Activated CD4-positive, alpha-beta T cell treated with anti-CD3 and anti-CD28 coated beads, Interleukin-2, Interleukin-6, amounts not matched to agents 100 ng/mL and 50 ng/mL, durations not matched to agents 16 hours and 8 hours (primary cell): ENCODE measurements at places on chromosomes 2 and 18.

DNA sequence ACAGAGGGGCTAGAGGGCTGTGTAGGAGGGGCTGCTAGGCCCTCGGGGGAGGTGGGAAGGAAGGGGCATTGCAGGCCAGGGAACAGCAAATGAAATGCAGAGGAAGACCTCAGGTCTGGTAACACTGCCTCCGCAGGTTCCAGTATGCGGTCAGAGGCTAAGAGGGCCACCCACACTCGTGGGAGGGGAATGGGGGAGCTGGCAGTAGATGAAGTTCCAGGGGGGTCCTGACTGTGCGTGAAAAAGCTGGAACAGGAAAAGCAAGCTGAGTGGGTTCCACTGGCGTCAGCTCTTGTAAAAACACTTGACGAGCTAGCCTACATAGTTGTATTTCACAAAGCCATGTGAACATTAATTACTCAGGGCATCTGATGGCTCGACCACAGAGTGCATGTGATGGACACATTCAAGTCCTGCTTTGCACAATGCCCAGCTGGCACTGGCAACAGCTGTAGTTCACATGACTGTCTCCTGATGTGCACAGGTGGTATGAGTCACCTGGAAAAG, 29.0 kb upstream of the PTPN4 start:
- no peak for DNase-seq

- DNase-seq: peak; percentile 63
These were observed 209.9 kb downstream of the TFCP2L1 start for GRCh38 chr2:121075006-121075551.

- no peak for DNase-seq
These were observed 41.2 kb downstream of the RPL37A start for GRCh38 chr2:216539791-216540241.

- peak; percentile 47 for DNase-seq
These were observed 26.4 kb downstream of the ST3GAL5 start for GRCh38 chr2:85862426-85862825.

- no peak for DNase-seq
These were observed 43.6 kb downstream of the GPC1 start for GRCh38 chr2:240479111-240479501.

- no peak for DNase-seq
These were observed 67.0 kb downstream of the EIF5B start for GRCh38 chr2:99404039-99404796.

DNA sequence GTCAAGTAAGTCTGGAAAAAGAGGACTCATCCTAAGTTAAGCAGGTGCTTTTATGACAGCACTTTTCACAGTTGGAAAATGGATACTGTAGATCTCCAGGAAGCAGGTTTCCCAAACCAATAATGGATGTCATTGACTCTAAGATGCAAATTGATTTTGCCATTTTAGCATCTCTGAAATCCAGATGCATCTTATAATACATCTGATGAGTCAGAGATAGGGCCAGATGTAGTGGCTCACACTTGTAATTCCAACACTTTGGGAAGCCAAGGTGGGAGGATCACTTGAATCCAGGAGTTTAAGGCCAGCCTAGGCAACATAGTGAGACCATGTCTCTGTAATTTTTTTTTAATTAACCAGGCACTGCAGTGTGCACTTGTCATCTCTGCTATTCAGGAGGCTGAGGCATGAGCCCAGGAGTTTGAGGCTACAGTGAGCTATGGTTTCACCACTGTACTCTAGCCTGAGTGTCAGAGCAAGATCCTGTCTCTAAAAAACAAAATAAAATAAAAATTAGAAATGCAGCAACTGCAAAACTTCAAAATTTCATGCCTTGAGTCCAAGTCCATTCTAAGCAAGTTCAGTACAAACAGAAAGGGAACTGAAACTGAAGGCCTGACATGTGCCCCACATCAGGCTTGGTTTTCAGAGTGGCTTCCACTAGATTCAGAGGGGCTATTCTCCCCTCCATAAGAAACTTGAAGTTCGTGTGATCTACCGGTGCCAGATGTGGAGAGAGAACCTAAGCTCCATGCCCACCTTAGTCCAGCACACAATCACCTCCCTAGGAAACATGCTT, 267.8 kb upstream of the NCKAP5 start:
- DNase-seq: no peak

DNA sequence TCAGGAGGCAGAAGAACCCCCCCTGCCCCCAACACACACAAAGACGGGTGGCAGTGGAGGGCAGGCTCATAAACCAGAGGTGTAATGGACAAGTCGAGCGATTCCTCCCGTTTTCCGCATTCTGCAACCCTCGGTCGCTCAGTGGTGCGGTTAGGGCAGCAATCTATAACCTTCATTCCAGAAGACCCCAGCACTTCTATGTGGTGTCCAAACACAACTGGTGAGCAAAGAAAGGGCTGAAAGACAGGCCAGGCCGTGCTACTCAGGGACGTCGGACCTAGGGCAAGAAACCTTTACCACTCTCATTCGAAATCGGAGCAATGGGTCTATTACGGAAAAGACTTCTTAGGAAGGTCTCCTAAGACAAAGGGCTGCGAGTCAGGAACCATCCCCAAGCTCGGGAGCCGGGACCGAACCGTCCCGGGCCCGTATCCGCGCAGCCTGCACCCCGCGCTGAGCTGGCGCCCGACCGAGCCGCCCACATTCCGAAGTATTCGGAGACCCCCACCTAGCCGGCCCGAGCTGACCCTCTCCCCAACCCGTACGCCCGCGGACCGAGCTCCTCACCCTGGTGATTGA, 568 bp downstream of the ARL5A start:
- peak; percentile 30 for DNase-seq

GRCh38 chr2:207465894-207466293, 63.9 kb upstream of the CREB1 start:
- DNase-seq: no peak

DNA sequence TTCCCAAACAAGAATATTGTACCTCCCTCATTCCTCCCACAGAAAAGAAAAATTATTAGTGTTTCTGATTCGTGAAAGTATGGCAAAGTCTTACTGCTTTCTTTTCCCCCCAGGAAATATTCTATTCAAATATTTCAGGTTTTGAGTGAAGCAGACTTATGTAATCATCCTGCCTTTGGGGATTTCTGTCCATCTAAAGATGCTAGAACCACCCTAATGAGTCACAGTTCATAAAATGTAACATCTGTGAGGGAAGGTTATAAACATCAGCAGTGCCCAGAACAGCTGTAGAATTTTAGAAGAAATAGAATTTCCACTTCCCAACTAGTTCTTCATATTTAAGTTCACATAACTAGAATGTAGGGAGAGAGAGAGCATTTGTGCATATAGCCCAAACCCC, 39.0 kb downstream of the EEF1B2 start:
- no peak for DNase-seq

DNA sequence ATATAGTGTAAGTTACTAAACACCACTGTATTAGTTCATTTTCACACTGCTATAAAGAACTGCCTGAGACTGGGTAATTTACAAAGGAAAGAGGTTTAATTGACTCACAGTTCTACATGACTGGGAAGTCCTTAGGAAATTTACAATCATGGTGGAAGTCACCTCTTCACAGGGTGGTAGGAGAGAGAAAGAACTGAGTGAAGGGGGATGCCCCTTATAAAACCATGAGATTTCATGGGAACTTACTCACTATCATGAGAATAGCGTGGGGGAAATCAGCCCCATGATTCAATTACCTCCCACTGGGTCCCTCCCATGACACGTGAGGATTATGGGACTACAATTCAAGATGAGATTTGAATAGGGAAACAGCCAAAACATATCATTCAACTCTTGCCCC, 618.0 kb downstream of the NYAP2 start:
- no peak for DNase-seq

DNA sequence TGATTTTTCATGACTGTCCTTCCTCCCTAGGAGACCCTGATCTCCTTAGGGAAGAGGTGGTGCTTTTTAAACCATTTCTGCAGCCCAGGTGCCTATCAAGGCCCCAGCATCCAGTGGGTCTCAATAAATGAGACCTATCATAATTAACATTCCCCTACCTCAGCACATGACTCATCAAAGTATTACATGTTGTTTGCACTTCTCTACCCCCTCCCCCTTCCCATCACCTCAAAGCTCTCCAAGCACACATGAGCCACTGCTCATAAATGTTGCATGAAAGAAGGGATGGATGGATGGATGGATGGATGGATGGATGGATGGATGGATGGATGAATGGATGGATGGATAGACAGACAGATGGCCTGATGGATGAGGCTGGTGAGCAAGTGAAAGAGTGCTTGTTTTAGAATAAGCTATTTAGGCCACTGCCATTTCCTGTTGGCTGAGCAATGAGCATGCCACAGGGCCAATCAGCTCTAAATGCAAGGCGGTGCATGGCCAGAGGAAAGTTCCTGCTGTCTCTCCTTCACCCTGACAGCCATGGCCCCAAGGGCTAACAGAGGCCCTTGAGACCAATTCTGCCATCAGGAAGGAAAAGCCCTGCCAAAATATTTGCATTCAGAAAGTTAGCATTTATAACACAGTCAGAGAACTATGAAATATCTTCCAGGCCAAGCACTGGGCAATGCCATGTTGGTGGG, 20.9 kb upstream of the STEAP3 start:
- no peak for DNase-seq

DNA sequence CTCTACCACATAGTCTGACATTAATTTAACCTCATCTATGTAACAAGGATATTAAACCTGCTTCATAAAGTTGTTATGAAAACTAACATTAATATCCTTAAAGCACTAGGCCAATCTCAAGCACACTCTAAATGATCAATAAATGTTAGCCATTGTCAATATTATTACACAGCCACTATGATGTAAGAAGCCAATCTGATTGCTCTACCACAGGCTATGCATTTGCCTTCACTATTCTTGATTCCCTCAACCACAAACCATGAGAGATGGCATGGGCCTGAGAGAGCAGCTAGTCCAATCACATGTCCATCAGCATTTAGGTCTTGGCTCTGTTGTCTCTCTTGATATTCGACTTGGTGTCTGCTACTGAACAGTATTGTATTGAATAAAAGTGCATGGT, 4.2 kb downstream of the SLC25A12 start:
- no peak for DNase-seq

DNA sequence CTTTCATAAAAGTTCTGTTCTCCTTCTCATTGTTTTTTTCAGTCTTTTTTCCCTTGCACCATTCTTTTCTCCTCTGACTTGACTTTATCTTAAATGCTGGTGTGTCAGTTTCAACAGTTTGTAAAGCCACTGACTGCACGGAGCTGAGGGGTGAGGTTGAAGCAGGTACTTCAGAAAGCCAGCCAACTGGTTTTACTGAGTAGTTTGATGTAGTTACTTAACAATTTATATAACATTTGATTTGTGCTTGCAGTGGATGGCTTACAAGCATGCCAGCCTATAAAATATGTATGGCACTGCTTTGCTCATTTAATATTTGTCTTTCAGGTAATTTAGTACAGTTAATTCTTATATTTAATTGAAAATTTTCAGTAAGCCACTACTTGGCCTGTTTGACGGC, 55.4 kb downstream of the FAM171B start:
- DNase-seq: no peak

GRCh38 chr2:111185361-111186022, 64.8 kb downstream of the BCL2L11 start:
- no peak for DNase-seq

DNA sequence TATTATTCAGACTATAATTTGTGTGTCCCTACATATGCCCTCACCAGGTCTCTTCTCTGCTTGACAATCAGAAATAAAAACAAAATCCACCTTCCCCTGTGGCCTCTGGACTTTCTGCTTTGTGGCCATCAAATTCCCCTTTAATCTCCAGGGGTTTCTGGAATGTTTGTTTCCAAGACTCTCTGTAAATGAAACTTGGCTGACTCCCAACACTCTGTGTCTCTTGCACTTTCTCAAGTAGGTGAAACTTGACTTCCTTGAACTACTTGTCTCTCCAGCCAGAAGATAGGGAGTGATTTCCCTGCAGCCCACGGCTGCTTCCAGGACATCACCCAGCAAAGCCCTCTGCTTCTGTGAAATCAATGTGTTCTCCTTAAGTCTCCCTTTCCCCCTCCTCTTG, 54.1 kb upstream of the AQP4 start:
- no peak for DNase-seq

- DNase-seq: no peak
These were observed 9.8 kb downstream of the REL start for GRCh38 chr2:60891180-60891579.

DNA sequence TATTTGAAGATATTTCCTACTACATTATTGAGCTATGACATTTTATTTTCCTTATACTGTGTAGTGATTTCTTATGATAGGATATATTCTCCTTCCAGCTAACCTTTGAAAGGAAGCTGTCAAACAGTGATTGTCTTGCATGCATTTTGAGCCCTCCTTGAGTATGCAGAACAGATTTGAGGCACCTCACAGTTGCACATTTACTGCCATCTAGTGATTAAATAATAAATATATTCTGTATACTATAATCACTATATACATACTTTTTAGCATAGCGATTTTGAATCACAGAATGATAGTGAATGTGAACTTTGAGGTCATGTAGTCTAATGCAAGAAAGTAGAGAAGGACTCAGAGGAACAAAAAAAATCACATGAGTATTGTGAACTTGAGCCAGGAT, 268.4 kb upstream of the CDH19 start:
- no peak for DNase-seq

DNA sequence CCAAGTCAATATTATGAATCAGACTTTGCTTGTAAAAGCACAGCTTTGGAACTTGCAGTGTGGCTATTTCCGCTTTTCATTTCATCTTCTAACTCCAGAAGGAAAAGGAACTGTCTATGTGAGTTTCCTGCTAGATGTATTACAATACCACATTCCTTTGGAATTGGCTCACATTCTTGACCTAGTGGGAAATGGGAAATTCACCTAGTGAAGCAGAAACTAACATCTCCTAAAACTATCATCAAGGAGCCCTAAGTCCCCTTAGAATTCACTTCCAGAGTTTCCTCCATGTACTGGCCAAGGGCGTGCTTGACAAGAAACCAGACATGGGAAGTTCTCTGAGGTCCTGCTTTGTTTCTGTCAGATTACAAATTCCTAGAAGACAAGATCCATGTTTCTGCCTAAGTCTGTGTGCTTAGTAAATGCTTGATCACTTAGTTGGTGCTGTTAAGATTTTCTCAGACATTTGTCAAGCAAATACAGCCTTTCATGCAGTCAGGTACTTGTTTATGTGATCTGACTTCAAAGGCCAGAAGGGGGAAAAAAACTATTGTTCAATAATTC, 275.7 kb upstream of the FN1 start:
- DNase-seq: no peak

- no peak for DNase-seq
These were observed 1521.3 kb upstream of the ACVR2A start for GRCh38 chr2:146323564-146323963.

DNA sequence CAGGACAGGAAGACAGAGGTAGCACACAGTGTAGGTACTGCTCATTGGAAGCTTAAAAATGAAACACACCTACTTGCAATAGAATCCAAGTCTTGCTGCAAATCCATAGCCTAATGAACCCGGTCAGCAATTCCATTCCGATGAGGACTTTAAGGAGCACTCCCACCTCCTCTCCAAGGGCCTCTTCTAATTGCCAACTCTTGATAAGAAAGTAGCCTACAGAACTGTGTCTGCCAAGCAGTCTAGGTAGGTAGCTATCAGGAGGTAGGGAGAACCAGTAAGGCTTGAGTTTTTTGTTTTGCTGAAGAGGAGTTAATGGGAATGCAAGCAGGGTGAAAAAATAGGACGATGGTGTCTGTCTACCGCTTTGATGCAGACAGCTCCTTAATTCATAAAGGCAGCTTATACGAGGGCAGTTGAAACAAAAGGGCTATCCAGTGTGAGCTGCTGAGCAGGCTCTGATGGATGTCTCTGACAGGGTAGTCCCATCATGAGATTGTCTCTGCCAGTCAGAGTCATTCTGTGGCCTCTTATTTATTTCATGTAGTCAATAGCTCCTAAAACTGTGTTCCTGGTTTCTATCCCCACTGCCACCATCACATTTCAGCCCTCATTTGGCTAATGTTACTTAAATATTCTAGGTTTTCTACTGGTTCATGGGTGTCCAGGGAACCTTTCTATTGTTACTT, 155.6 kb upstream of the DNMT3A start:
- DNase-seq: no peak
